RKO (cell line): ENCODE measurements at places on chromosomes 6 and 20.

- DNase-seq: no peak
Measured at GRCh38 chr6:68502946-68503345, 132.1 kb upstream of the ADGRB3 start.

DNA sequence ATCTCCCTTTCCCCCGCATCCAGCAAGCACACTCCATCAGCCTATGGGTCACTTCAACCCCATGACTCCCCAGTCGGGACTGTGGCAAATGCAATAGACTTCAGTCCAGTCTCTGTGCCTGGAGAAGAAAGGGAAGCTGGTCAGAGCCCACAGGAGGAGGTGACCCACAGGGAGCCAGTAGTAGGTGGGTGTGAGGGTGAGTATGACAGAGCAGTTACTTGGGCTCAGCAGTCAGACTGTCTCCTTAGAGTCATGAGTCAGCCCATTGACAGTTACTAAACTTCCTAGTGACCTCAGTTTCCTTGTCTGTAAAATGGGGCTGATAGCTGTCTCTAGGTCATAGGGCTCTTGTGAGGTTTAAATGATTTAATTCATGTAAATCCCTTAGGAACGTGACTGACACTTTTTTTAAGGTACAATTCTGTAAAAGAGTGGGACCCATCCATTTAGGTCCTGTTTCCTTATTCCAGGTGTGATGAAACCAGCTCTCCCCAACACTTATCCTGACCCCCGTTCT lies 33.9 kb upstream of the HLA-C start:
- DNase-seq: peak; percentile 21

DNA sequence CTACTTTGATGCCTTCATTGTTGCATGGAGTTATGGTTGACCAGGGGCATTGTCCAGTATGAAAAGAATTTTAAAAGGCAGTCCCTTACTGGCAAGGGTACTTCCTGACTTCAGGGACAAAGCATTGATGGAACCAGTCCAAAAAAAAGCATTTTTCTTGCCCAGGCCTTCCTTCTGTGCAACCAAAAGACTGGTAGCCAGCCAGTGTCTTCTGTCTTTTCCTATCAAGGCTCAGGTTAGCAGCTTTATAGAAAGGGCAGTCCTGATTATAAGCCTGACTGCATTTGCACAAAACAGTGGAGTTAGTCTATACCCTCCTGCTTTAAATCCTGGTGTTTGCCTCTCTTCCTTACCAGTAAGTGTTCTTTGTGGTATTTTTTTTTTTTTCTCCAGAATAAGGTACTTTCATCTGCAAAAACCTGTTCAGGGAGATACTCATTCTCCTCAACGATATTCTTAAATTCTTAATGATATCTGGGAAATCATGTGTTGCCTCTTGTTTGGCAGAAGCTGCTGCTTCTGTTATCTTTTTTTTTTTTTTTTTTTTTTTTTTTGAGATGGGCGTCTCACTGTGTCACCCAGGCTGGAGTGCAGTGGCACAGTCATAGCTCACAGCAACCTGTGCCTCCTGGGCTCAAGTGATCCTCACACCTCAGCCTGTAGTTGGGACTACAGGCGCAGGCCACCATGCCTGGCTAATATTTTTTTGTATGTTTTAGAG lies 33.9 kb downstream of the SCAF8 start:
- no peak for DNase-seq

DNA sequence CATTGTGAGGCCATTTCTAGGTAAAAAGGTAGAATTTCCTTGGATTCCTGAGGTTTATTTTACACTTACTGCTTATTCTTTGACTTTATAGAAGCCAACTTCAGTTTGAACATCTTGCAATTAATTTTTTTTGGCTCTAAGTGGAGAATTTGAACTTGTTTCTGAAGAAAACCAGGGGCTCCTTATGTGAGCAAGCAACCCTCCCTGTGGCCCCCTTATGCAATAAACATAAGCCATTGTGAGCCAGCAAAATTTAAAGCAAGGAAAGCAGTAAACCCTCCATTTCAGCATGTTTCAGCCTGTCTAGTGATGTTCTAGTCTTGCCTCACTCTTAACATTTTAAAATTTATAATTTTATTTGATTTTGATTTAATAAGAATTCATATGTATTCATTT lies 5.6 kb downstream of the HLA-F start:
- DNase-seq: no peak

DNA sequence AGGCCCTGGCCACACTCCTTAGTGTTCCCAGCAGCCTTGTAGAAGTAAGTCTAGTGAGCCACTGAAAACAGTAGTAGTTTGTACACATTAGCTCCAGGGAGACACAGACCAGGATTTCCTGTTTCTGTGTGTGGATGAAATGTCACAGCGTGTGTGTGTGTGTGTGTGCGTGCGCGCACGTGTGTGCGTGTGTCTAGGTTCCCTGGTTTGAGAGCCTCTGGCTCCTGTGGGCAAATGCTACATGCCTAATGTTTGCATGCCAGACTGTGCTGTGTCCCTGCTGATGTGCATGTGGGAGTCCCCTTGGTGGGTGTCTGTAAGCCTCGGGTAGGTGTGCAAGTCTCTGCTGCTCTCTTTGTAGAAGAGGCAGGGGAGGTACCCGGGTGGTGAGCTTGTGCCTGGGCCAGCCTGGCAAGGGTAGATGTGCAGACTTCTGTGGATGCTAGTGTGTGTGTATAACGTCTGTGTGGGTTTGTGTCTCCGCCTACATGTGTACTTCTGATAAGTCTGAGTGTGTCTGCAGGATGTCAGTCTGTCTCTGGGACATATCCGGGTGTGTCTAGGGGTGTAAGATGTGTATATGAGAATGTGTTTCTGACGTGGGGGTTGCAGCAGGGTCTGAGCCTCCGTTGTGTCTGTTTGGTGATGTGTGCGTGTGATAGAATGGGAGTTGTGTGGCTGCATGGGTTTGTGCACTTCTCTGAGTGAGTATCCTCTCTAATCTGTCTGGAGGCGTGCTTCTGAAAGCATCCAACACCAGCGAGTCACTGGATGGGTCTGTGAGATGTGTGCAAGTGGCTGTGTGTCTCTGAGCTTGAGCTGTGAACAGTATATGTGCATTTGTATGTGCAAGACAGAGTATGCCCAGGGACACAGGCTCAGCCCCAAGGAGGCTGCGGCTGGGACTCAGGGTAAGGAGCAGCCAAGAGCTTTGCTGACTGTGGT lies 19.0 kb upstream of the TLDC2 start:
- no peak for DNase-seq

- DNase-seq: no peak
Measured at GRCh38 chr6:106981926-106982325, 7.4 kb upstream of the CD24 start.

DNA sequence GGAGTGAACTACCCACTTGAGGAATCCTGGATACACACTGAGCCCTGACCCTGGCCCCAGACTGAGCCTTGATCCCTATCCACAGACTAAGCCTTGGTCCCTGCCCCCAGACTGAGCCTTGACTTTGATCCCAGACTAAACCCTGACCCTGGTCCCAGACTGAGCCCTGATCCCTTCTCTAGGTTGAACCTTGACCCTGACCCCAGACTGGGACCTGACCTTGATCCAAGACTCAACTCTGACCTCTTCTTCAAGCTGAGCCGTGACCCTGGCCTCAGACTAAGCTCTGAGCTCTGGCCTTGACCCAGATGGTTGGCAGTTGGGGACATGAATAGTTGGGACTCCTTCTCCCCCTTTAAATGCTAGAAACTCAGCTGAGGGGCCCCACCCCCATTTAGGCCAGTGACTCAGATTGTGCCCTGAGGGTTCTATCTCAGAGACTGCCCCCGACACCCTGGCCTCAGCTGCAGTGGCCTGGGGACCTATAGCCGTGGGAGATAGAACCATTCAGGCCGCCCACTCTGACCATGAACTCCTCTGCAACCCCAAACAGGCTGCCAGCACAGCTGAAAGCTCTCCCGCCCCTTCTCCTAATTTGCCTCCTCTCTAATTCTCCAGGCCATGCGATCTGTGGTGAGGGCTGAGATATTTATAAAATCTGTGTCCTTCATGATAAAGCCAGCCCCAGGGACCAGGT lies 84.7 kb downstream of the DLGAP4 start:
- no peak for DNase-seq

GRCh38 chr20:43987531-43987930 lies 72.9 kb downstream of the TOX2 start:
- no peak for DNase-seq

DNA sequence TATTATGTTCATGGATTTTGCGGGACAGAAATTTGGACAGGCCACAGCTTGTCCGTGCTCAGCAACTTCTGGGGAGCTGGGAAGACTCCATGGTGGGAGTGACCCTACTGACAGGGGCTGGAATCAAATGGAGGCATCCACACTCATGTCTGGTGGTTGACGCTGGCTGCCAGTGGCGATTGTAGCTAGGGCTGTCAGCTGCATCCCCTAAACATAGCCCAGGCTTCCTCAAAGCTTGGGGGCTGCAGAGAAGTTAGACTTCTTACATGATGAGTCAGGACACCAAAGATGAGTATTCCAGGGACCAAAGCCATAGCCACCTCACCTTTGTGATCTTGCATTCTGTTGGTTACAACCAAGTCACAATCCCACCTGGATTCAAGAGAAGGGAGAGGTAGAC lies 18.4 kb upstream of the FAM50B start:
- no peak for DNase-seq

GRCh38 chr6:3371222-3371949 lies 85.5 kb downstream of the SLC22A23 start:
- DNase-seq: no peak
